ENCODE measurements at places on chromosomes 3 and 15.

- DNase-seq: no peak
Measured at GRCh38 chr3:5169807-5170206, 17.7 kb upstream of the EDEM1 start.

DNA sequence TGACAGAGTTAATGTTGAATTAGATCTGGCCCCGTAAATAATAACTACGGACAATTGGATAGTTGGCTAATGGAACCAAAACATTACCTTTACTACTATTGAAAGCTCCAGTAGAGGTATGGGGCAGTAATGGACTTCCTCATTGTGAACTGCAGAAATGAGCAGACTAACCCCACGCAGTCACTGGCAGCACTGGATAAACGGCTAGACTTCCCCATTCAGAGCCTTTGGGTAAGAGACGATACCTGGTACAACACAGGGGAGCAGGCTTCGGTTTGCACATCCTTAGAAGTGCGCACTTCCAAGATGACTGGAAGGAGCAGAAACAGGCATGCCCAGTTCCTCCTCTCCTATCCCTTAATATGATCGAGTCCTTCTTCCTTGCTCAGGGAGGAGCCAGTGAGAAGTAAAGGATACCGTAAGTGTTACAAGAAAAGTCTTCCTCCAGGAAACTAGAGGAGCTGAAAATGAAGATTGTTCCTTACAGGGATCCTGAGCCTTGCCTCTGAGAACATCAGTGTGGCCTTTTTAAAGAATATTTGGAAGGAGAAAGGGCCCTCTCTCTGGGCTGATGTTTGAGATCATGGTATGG, 100.5 kb upstream of the NECTIN3 start:
- no peak for DNase-seq

DNA sequence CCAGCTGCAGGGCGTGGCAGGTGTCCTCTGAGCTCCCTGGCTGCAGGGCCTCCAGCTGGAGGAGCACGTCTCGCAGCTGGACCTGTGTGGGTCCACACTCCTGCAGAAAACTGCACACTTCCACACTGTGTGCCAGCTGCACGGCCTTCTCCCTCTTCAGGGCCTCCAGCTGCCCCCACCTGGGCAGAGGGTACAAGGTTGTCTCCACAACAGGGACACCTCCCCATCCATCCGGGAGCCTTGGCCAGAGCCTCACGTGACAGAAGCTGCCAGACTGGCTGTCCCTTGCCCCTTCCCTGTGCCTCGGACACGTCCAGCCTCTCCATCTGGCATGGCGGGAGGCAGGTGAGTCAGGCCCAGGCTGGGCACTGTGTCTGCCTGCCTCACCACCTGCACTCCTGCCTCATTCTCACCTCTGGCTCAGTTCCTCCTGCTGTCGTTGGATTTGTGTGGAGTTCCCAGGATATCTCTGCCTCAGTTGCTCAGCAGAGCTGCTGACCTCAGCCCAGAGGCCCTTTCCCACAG, 14.5 kb downstream of the SPTBN5 start:
- DNase-seq: no peak

DNA sequence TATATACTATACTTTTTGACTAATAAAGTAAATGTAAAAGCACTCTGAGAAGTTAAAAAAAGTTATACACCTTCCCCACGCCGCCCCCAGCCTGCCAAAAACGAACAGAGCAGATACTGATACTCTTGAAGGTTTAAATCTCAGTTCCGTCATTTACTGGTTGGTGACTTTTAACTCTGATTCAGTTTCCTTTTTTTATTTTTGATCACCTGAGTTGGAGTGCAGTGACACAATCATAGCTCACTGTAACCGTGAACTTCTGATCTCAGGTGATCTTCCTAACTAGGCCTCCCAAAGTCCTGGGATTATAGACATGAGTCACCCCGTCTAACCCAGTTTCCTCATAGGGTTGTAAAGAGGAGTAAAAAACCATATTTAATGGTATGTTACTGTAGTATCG, 3.3 kb upstream of the TIPIN start:
- DNase-seq: no peak

- no peak for DNase-seq
Measured at GRCh38 chr3:139755551-139755950, 77.8 kb upstream of the NMNAT3 start.

- DNase-seq: no peak
Measured at GRCh38 chr3:127195417-127195816, 2.5 kb downstream of the PRR23E start.

DNA sequence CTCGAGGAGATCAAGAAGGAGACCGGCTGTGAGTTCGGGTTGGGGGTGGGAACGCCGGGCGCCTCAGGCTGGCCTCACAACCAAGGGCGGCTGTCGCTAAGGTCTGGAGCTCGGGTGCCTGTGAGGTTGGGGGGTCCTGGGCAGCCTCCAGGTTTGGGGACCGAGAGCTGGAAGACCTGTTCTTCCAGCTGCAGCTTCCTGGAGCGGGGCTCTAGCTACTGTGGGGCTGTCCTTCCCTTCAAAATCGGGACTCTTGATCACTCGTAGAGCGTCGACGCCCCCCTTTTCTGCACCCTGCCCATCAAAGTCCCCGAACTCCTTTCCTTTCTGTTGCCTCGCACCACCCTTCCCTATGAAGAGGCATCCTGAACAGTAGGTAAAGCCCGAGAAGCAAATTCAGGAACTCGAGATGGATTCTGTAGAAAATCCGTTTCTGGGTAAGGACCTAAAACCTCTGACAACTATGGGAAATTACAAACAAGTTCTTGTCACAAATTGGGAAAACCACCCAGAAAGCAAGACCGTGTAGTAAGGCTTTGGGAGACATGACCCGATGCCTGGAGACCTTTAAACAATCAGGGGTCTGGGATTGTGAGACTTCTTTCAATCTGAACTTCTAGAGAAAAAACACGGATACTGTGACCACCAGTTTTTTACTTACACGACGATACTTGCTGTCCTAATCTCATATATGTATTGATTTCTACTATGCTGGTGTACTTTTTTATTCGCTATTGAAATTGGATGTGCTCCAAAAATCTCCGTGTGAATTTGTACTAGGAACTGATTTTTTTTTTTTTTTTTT, 556 bp downstream of the CHP1 start:
- DNase-seq: no peak

DNA sequence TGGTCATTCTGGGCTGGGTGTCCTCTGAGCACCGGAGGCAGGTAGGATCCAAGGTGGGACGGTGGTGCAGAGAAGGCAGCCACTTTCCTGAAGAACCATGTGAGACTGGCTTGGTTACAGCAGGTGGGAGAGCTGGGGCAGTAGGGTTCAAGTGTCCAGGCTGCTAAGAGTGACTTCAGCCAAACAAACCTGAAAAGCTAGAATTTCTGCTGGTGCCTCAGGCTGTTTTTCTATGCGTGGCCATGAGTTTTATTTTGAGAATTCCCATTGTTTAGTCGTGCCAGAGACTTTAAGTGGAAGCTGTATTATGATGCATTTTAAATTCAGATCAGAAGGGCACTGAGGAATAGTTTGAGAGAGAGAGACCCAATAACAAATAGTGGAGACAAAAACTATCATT, 20.1 kb downstream of the USP13 start:
- DNase-seq: no peak

GRCh38 chr3:132997404-132998185, 40.6 kb upstream of the TMEM108 start:
- no peak for DNase-seq

DNA sequence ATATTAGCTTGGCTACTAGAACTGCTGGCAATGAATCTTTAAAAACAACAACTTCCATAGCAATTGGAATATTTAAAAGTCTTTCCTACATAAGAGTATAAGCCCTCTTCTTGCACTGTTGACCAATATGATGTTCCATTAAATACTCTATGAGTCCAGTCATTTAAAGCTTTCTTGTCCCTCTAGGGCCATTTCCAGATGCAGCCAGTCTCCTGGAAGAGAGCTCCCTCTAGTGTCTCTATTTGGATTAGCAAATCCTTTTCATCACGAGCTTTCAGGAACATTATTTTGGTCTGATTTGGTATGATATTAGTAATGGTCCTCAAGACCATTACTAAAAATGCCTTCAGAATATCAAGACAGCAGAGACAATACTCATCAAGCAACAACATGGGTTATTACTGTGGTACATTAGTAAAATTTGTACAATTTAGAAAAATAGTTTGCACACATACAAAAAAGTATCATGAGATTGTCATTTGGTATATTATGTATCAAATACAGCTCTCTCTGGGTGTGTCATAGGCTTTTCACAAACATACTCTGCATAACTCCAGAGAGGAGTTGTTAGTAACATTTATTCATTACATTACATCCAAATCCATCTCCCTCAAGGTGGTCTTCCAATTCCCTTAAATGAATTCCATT, 101.3 kb downstream of the DPH6 start:
- DNase-seq: no peak

DNA sequence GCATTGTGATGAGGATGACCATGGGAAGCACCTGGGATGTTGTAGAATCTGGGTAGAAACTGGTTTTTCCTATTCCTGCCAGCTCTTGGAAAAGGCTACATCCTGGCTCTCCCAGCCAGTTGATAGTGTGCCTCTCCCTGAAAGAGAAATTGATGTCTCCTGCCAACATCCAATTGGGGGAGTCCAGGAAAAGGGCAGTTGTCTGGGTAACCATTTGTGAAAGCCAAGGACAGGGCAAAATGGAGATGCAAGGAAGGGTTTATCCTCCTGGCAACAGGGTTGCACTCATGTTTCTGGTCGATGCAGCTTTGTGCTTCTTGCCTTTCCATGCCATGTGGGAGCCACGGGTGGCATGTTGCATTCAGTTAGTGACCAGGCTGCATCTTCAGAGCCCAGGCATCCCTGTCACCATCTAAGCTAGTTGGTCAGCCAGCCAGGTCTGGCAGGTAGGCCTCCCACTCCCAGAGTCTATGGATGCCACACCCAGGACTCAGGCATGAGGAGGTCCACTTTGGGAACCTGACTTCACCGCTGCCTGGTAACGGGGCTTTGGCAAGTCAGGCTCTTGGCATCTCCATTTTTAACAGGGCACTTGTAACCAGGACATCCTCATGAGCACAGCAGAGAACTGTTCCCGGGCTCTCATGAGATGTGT, 153.5 kb downstream of the DNAJB8 start:
- no peak for DNase-seq
